Activated CD4-positive, alpha-beta T cell treated with anti-CD3 and anti-CD28 coated beads, Interleukin-2, amount 50 U/mL, for 48 hours (primary cell): ENCODE measurements at places on chromosomes 3 and 15.

GRCh38 chr3:29337565-29337964, 56.7 kb downstream of the RBMS3 start:
- DNase-seq: no peak

- no peak for DNase-seq
Measured at GRCh38 chr15:25241241-25241801, 197.5 kb downstream of the UBE3A start.

DNA sequence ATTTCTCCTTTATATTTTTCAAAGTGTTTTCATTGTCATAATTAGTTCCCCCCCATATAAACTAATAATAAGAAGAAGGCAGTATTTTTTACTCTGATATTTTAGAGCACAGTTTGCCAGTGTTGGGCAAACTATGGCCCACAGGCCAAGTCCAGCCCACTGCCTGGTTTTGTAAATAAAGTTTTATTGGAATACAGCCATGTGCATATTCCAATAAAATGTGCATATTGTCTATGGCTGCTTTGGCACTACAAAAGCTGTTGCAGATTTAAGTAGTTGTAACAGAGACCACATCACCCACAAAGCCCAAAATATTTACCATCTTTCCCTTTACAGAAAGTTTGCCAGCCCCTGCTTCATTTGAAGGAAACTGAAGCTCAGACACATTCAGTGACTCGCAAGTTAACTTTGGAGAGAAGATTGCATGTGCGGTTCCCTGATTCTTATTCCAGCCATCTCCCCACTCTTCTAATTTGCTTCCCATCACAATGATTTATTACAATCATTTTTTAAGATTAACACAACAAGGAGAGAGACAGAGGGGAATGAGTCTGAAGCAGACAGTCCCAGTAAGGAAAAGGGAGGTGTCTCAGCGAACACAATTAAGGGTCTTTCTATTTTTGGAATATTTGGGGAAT, 48.9 kb downstream of the RFTN1 start:
- DNase-seq: no peak

GRCh38 chr3:13424141-13424844, 4.2 kb upstream of the NUP210 start:
- no peak for DNase-seq

DNA sequence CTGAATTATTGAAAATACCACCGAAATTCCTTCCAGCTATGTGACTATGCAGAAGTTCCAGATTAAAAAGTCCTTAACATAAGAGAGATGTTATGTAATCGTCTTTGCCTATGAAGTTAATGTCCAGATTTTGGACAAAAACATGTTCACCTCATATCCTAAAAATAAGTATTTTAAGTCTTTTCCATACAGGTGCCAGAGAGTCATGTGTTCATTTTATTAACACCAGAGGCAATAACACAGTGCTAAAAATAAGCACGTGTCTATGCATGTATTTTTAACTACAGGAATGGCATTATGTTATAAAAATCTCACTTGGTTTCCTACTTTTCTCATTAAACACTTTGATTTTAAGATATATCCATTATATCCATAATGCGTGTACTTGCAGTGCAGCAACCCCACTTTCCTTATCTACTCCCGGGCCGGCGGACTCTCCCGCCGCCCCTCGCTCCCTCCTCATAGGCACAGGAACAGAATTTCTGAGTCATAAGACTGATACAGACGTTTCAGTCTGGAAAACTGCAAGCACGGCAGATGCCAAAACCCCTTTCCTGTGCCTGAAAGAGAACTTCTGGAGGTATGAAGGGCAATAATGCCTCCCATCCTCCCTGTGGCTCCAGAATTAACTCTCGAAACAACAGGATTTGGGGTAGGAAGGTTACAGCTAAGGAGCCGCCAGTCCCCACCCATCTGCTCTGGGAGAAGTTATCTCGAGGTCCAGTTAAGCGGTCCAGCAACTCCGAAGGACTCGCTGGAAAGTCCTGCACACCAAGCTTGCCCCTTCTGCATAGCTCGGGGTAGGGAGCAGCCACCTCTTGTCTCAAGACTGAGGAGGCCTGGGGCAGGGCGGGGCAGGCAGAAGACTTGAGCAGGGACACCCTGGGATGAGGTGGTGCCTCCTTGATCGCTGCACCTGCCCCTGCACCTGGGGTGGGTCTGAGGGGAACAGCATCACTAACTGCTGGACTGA, 22.3 kb upstream of the PSTPIP1 start:
- DNase-seq: no peak

- peak; percentile 3 for DNase-seq
Measured at GRCh38 chr3:13822042-13822441, 57.8 kb downstream of the WNT7A start.

- no peak for DNase-seq
Measured at GRCh38 chr3:41200669-41201021, 1.3 kb downstream of the CTNNB1 start.
